Activated CD4-positive, alpha-beta memory T cell treated with anti-CD3 and anti-CD28 coated beads, Interleukin-2, amount 10 ng/mL, durations not matched to agents 7 days and 5 days (primary cell): ENCODE measurements at places on chromosomes 2 and 18. TPM values are rescaled to one million over a fixed set of nuclear protein-coding genes. Genes with fewer than 3 reads are reported as not detected.

GRCh38 chr2:219634951-219635751 lies 7.7 kb downstream of the SLC4A3 start:
- no peak for DNase-seq

- DNase-seq: no peak
Observed at GRCh38 chr18:75926811-75927210, 499.3 kb upstream of the SMIM21 start.

VWA3B gene
- not detected for total RNA-seq

DNA sequence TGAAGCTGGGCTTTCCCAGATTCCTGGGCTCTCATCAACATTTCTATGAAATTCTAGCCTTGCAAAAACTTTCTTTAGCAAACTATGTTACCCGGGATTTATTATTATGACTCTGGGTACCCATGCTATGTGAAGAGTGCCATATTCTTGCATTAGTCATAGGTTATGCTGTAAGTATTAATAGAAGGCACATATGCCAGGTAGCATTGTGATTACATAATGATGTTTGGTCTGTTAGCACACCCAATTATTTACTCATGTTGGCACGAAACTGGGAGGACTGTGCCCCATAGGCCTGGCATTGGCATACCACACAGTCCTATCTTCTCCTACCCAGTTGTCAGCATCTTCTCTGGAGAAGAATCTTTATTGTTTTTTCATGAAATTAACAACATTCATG lies 171.0 kb downstream of the SLC4A3 start:
- no peak for DNase-seq

DNA sequence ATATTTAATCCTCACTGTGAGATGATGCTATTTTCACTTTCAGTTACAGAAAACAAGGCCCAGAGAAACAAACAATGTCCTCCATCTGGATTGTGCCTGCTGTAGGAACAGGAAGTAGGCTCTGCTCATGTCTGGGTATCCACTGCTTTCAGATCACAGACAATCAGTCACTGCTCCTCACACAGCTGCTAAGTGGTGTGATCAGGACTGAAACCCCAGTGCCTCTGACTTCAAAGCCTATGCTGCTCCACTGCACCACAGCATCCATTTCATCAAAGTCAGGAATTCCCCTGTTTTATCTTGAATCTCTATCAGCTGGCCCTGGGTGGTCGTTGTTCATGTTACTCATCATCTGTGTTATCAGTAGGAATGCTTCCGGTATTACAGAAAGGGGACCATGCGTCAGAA lies 303.8 kb upstream of the TRIB2 start:
- peak; percentile 39 for DNase-seq

CARF gene
- 12.3 TPM for total RNA-seq

DNA sequence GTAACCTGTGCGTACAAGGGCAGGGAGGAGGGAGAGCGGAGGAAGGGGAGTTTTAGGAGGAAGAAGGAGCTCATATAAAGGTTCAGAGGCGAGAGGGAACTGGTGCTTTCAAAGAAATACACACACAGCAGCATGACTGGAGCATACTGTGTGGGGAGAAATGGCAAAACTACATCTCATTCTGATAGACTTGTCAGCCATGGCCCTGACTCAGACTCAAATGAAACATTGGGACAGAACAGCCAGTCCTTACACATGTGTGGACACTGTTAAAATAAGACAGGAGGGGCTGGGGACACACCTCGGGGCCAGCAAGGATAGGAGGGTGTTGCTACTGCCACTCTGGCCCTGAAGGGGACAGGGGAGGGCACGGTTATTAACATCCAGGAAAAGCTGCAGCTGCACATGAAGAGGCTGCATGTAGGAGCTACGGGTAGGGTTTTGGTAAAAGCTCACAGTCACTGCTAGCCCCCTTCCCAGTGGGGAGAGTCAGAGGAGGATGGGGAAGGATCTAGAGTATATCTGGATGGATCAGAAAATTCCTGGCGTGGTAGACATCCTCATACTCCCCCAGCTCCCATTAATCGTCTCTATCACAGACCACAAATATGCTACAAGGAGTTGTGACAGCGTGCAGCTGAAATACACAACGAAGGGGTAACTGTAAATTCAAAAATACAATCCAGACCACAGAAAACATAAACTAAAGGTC lies 110.5 kb downstream of the GATA6 start:
- DNase-seq: no peak

- DNase-seq: no peak
Observed at GRCh38 chr2:158317642-158318041, 138.9 kb downstream of the CCDC148 start.

GRCh38 chr2:8539743-8540551 lies 141.9 kb upstream of the ID2 start:
- no peak for DNase-seq

PLGLB1 gene
- 3.2 TPM for total RNA-seq

RNF152 gene
- not detected for total RNA-seq

SYT4 gene
- 0.20 TPM for total RNA-seq

GRCh38 chr2:126512026-126512425 lies 143.9 kb upstream of the GYPC start:
- DNase-seq: no peak

GPR55 gene
- 7.4 TPM for total RNA-seq

LIMS4 gene
- 3.3 TPM for total RNA-seq

DNA sequence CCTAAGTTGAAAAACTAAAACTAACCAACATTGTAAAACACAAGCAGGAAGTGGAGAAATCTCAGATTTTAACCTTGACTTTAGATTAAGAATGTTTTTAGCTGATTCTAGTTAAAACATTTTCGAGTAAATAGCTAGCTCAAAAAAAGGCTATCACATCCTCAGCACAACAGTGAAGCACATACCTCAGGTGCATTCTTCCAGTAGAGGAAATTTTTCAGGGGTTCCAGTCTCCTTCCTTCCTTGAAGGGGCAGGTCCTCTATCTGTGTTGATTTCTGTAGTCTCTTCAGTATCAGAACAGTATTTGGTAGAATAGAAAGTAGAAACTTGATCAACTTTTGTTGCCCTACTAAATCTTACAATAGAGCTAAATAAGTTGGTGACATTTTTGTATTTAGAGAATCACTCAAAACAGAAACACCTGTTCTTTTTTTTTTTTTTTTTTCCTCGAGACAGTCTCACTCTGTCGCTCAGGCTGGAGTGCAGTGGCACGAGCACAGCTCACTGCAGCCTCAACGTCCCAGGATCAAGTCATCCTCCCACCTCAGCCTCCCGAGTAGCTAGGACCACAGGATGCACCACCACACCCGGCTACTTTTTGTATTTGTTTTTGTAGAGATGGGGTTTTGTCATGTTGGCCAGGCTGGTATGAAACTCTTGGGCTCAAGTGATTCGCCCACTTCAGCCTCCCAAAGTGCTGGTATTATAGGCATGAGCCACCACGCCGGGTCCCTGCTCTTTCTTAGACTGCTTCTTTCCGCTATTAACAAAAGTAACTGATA lies 6.9 kb upstream of the GPR155 start:
- peak; percentile 19 for DNase-seq

DNA sequence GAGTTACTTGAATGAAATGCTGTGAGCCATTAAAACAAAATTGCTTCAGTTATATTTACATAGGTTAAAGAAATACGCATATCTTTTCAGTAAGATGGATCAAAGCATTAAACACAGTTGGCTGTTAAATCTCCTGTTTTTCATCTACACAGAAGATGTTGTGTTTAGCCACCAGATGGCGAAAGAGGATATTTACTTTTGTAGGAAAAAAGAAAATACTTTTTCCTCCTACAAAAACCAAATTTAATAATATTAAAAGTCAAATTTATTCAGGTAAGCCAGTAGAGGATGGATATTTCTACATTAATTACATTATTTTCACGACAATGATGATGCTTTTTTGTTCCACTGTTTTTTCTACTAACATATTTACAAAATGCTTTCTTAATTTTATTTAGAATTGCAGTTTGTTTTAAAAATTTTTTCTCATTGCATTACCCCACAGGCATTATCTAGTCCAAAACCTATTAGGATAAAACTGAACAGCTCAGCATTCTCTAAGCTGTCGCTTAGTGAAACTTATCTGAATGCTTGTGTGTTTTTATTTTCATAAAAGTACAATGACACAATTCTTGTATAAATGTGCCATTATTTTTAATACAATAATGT lies 173.7 kb downstream of the ASXL3 start:
- DNase-seq: no peak

DNA sequence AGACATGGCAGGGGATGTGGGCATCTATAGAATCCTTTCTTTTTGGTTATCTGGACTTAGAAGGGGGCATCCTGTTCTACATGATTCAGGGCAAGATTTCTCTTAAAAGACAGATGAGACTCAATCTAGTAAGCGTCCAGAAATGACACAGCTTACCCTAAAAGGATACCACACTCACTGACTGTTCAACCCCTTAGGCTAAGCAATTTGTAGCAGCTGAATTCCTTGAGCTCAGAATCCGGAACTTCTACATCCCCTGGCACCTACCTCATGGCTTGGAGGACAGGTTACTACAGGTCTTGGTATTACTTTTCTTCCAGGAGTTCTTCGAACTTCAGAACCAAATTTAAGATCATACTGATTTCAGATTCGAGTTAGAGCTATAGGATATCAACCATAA lies 138.4 kb downstream of the LAMA3 start:
- no peak for DNase-seq

DNA sequence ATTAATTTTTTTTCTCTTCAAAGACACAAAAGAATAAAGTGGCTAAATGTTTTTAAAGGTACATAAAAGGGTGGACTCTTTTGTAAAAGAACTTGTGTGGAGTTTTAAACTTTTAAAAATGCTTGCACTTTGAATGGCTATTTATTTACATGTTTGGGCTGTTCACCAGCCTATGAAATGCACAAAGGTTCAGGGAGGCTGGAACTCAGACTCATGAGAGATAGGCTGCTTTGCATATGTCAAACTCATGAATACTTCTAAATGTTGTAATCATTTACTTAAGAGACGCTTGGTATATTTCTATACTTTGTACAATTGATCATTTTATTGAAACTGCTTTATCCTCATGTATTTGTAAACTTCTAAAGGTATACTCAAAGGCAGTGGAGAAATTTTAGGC lies 79.9 kb downstream of the ZEB2 start:
- no peak for DNase-seq

GRCh38 chr2:101806123-101806522 lies 108.6 kb downstream of the MAP4K4 start:
- no peak for DNase-seq

GRCh38 chr18:7872569-7872968 lies 305.5 kb downstream of the PTPRM start:
- no peak for DNase-seq

DNA sequence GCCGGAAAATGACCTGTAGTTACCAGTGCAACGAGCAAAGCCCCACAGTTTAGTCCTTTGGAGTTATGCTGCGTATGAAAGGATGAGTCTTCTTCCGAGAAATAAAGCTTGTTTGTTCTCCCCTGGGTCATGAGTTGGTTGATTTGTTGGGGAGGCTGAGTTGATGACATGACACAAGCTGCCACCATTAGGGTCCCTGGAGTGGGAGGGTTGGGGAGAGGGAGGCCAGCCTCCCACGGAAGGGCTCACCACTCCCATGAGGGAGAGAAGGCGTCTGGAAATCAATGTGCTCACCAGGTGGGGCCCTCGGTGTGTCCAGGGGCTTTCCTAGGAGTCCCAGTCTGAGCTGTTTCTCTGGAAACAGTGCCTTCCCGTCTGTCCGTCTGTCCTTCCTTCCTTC lies 7.4 kb upstream of the DGKD start:
- DNase-seq: no peak

DNA sequence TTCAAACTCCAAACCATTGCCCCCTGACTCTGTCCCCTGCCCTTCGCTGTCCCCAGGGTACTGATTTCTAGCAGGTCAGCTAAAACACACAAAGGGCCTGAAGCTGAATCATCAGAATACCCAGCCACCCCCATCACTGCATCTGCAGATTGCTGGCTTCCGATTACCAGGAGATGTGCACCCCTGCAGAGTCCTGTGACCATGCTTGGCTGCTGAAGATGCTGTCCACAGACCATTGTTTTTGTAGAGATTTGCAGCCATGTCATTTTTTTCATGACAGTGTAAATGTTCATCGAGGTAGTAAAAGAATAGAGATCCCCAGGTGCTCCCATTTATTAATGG lies 463.3 kb downstream of the STK39 start:
- no peak for DNase-seq

NTSR2 gene
- total RNA-seq: not detected

MBP gene
- total RNA-seq: 81.4 TPM

STEAP3 gene
- total RNA-seq: not detected

DNA sequence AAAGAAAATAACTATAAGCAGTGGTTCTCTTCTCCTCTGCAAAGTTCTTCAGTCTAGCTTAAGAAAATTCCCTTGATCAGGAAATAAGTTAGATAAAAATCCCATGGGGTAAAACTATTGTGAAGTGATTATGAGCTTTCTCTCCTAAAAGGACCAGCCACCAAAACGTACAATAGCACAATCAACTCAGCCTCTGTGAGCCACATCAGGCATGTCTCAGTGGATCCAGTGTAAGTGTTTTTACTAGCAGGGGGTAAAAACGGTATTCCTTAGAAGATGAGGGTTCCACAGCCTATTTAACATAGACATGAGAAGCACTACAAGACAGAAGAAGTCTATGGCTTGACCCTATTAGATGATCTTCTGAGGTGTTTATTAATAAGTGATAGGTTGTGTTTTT lies 503.2 kb downstream of the PIK3C3 start:
- DNase-seq: no peak

DNA sequence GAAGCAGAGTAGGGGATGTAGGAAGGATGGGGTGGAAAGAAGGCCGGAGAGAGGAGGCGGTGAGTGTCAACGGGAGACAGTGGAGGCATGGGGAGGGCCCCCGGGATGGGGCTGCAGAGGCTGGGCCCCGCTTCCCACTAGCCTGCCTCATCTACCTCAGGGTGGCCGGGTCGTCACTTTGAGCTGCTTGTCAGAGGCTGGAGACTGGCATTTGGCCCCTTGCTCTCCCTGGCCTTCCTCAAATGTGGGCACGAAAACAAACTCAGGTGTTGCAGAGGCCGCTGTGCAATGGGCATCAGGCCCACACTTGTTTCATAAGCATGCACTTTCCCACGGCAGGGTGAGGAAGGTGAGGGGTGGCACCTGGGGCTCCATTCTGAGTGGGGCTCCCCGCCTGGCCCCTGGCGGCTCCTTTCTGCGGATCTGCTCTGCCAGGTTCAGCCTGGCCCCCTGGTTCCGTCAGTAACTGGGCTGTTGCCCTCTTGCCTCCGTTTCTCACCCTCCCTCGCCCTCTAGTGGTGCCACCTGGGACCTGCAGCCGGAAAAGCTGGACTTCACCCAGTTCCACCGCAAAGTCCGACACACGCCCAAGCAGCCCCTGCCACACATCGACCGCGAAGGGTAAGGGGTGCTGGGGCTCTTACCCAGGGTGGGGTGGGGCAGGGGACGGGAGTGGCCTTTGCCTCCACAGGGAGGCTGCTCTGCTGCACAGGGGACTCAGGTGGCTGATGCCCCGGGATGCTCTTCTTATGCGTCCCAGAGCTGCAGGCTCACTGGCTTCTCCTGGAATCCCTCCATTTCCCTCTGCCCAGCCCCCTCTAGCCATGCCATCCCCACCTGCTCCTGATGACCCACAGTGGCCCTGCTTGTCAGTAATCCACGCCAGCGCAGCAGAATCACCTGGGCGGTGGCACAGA lies 125.4 kb downstream of the CTIF start:
- DNase-seq: peak; percentile 57

CABLES1 gene
- 2.7 TPM for total RNA-seq

GRCh38 chr2:200466425-200467418 lies 43.1 kb downstream of the KCTD18 start:
- DNase-seq: peak; percentile 50
